ENCODE measurements at places on chromosomes 6 and 20.

DNA sequence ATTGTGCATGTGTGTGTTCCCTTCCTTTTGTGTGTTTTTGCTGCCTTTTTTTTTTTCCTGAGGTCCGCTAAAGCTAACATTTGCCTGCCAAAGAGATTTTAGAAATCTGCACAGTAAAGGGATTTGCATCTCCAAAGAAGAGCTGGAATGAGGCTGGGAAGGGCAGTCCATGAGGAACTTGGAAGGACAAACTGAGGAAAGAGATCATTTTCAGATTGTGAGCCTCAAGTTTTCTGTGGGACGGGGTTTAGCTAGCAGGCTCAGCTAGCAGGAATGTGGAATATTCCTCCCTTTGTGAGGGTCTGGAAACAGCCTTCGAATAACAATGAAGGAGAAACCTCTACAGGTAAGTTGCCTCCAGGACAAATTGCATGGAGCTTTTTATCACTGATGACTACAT lies 3.8 kb downstream of the INSM1 start:
- no peak for DNase-seq

DNA sequence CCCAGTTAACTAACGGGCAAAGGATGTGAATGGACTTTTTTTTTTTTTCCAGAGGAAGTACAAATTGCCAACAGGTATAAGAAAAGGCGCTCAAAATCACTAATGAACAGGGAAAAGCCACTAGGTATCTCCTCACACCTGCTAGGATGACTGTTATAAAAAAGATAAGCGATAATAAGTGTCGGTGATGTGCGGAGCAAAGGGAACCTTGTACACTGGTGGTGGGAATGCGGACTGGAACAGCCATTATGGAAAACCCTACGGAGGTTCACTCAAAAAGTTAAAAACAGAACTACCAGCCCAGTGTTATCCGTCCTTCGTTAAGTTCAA lies 787 bp upstream of the RAB32 start:
- DNase-seq = no peak

DNA sequence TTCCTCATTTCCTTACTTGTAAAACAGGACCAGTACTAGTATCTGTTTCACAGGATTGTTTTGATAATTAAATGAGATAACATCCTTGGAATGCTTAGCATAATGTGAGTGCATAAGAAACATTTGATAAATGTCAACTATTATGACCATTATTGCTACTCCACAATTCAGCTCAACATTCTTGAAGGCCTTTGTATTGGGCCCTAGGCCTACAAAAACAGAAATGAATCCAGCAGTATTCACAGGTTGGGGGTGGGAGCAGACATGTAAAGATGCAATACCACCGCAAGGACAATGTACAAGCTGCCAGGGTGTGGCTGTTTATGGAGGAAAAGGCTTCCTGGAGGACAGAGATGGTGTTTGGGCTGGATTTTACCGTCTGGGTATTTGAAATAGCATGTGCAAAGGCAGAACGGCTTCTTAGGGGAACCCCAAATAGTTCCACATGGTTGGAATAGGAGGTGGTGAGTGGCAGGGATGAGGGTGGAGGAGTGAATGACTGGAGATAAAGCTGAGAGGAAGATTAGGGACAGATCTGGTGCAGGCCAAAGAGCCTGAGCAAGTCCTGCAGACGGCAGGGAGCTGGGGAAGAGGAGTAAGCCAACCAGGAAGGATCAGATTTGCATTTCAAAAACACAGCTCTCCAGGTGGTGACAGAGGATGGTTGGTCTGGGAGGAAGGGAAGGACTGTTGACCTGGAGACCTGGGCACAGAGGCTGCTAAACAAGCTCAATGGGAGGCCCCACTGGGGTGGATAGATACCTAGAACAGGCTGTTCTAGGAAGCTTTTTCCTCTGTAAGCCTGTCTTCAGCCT lies 57.0 kb upstream of the EPB41L1 start:
- DNase-seq = no peak

DNA sequence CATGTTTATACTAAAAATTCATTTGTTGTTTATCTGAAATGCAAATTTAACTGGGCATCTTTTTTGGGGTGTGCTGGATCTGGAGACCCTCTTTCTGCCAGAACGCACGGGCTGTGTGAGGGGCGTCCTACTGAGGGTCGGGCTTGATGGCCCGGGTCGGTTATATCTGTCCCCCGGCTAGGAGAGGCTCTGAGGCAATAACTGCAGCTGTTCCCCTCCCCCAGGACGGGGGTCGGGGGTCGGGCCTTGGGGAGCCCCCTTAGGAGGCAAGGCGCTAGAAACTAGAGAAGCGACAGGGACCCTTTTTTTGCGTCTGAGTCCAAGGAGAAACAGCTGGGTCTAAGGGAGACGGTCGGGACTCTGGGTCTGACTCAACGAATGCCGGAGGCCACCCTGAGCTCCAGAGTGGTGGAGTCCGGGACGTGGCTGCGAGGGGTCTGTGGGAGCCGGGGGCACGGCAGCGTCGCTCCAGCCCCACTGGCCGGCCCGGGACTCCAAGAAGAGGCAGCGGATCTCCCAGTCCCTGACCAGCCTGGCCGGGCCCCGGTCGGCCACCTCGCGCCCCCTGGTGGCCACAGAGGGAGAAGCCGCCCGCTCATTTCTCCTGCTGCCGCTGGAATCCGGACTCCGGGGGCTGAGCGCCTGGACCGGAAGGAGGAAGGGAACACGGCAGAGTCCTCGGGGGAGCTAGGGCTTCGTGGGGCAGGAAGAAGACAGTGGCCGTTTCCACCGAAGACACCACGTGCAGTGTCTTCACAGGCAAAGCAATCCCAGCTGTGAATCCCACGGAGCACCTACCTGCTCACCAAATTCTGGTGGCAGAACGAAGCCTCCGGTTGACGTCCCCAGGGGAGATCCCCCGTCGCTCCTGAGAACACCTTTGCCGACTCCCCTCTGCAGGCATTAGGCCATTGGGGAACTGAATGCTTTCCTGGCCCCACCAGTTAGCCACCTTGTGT lies 24.0 kb upstream of the SCML4 start:
- peak; percentile 83 for DNase-seq

GRCh38 chr6:89458704-89459103 lies 25.8 kb downstream of the ANKRD6 start:
- DNase-seq = no peak

All from activated CD8-positive, alpha-beta T cell treated with anti-CD3 and anti-CD28 coated beads for 36 hours (primary cell).